Adipocyte (in vitro differentiated cells): ENCODE measurements at places on chromosomes 4 and X.
A peak's percentile ranks its signal among the peaks of the same experiment; 100 is the strongest.

GRCh38 chrX:39361736-39362135 lies 560.5 kb downstream of the MID1IP1 start:
- no peak for DNase-seq

GRCh38 chrX:38891641-38892413 lies 90.6 kb downstream of the MID1IP1 start:
- peak; percentile 6 for DNase-seq

DNA sequence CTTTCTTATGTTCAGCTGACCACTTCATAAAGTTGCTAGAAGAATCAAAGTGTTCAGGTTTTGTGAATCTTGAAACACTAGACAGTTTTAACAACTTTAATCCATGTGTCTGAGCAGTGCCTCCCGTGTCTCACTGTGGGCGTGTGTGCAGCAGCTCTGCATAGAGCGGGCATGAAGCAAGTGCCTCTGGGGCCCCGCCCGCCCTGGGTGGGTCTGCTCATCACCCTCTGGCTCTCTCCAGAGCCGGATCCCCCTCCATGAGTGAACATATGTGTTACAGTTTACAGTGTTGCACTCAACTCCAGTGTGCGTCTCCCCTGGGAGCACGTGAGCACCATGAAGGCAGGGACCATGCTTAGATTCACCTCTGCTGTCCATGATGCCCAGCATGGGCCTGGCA lies 37.6 kb upstream of the CRMP1 start:
- no peak for DNase-seq

- no peak for DNase-seq
Measured at GRCh38 chrX:118718737-118719136, 8.7 kb upstream of the IL13RA1 start.

DNA sequence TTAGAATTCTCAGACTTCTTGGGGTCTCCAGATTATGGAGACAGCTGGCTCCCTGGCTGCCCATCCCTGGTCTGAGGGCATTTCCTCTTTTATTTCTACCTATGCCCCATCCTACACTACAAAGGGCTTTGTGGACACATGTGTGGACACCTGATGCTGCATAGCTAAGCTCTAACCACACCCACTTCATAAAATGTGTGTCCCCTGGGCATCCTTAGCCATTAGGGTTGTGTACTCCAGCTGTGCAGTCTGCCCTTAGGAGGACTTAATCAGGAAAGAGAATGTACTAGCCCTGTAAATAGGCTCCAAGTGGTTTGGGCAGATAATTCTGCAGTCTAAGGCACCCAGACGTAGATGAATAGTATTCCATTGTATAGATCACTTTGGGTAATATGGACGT lies 47.0 kb downstream of the COQ2 start:
- no peak for DNase-seq

DNA sequence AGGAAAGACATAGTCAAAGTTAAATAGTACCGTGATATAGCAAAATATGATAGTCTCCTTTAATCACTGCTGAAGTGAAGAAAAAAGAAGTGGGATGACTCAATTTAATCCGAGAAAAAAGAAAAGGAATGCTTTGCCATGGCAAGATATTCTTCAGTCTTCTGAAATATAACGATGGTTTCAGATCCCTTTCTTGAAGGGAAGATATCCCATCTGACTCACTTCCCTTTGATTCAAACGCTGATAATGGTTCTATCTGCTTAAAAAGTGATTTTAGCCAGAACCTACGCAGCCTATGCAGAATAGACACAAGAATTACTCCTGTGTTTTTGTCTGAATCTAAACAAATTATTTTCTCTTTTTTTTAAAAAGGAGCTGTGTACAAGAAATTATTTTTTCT lies 68.1 kb upstream of the FTHL17 start:
- DNase-seq: no peak

GRCh38 chr4:80145739-80146138 lies 51.6 kb upstream of the PRDM8 start:
- no peak for DNase-seq

- no peak for DNase-seq
Measured at GRCh38 chr4:21543514-21543913, 405.1 kb downstream of the KCNIP4 start.

GRCh38 chr4:140719686-140720085 lies 36.5 kb downstream of the TBC1D9 start:
- no peak for DNase-seq

GRCh38 chr4:174808836-174809235 lies 20.2 kb downstream of the GLRA3 start:
- DNase-seq: no peak

DNA sequence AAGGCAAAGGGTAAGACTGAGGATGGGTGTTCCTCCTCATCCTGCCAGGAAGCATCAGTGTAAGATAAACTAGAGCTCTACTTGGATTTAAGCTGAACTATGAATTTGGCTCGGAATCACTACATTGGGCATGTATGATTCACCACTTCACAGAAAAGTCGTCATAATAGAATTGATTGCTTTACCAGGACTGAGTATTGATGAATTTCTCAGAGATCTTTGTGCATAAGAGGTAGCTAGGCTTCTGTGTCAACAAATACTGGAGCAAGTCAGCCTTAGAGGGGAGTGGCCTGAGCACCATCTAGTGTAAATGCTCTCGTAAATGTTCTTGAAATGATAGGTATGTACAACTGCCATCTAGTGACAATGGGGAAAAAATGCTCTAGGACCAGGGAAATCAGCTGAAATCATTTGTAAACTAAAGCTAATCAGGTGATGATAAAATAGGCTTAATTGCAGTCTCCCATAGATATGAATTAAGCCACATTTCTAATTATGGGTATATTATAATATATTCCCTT lies 309.5 kb upstream of the FMR1 start:
- no peak for DNase-seq

- peak; percentile 38 for DNase-seq
Measured at GRCh38 chr4:19675172-19675811, 576.4 kb upstream of the SLIT2 start.

- no peak for DNase-seq
Measured at GRCh38 chr4:96916711-96917110, 1076.8 kb downstream of the PDHA2 start.

GRCh38 chr4:170088716-170089115 lies 1.0 kb downstream of the AADAT start:
- DNase-seq: no peak

- no peak for DNase-seq
Measured at GRCh38 chr4:40688446-40689095, 58.9 kb upstream of the RBM47 start.

GRCh38 chrX:20515841-20516461 lies 249.2 kb upstream of the RPS6KA3 start:
- peak; percentile 63 for DNase-seq

GRCh38 chr4:71029504-71029903 lies 36.1 kb downstream of the DCK start:
- DNase-seq: no peak

- DNase-seq: no peak
Measured at GRCh38 chr4:82886147-82886942, 4.6 kb downstream of the SEC31A start.

DNA sequence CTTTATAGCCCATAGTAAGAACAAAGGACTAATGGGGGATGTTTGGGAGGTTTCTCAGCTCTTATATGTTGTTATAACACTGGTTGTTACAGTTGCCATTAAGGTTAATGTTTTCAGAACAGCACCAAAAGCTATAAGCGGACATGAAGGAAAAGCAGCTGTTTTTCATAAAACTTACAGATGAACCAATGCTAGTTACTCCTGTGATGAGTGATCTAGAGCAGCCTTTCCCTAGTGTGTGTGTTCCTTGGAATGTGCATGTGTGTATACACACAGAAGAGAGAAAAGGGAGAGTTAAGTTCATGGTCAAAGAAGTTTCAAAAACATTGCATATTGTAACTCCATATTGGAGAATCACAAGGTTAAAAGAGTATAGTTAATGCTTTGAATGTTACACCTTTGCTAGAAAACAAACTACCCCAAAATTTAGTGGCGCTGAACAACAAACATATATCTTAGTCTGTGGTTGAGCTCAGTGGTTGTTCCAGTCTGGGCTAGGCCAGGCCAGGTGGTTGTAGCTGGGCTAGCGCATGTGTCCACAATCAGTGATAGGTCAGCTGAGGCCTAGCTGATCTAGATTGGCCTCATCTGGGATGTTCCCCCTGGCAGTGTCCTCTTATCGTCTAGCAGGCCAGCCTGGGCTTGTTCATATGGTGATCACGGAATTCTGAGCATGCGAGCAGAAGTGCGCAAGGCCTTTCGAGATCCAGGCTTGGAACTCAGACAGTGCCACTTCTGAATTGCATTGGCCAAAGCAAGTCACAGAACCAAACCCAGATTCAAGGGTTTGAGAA lies 151.0 kb downstream of the NHS start:
- DNase-seq: peak; percentile 52

GRCh38 chr4:152707632-152708031 lies 27.8 kb upstream of the TMEM154 start:
- no peak for DNase-seq

DNA sequence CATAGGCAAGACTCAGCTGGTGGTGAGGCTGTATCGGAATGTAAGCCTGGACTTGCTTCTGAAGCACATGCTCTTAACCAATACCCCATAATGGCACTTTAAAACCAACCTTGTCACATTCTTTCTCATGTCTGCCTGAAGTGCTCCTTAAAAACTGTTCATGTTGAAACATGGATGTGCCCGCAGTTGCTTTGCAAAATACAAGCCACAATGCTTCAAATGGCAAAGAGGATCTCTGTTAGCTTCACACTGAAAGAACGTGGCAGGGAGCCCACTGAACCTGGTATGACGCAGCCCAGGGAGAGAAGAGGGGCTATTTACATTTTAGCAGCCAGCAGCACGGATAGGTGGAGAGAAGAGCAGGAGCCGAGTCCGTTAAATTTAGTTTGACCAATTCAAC lies 29.3 kb downstream of the SOD3 start:
- DNase-seq: no peak

- DNase-seq: peak; percentile 61
Measured at GRCh38 chr4:52173470-52174045, 122.5 kb downstream of the SPATA18 start.

DNA sequence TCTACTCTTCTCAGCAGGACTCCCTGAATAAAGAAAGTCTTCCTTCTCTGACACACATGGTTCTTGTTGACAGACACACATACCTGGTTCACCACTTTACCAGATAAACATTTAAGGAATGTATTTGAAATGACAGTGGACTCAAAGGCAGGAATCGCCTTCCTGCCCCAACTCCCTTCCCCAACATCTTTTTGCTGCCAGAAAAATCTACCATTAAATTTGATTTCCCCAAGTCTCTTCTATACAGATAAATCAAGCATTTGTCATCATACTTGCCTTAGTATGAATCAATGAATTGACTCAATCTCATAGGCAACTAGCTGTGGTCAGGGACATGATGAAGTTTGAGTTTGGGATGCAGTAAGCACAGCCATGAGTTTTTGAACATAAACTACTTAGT lies 23.3 kb upstream of the ANXA5 start:
- DNase-seq: no peak

- DNase-seq: no peak
Measured at GRCh38 chrX:32397562-32398216, 813.7 kb downstream of the DMD start.

GRCh38 chrX:64151911-64152310 lies 53.6 kb downstream of the AMER1 start:
- DNase-seq: no peak

GRCh38 chr4:56086561-56086960 lies 137.8 kb downstream of the CEP135 start:
- no peak for DNase-seq

DNA sequence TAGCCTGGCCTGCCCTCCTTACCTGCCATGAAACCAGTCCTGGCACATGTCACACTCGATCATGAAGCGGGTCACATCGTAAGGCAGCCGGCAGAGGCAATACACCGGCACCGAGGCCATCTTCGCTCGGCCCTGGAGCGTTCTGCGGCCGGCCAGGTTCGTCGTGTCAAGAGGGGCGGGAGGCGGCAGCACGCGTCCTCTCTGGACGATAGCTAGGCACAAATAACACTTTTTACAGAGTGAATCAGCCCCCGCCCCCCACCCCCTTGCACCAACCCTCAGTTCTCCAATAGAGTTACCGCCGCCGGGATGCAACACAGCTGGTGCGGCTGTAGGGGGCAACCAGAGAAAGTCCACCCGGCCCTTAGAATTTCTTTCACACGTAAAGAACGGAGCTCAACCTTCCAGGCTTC lies 1.7 kb downstream of the PHF8 start:
- peak; percentile 79 for DNase-seq

GRCh38 chrX:66677430-66677829 lies 38.6 kb upstream of the EDA2R start:
- DNase-seq: peak; percentile 10

DNA sequence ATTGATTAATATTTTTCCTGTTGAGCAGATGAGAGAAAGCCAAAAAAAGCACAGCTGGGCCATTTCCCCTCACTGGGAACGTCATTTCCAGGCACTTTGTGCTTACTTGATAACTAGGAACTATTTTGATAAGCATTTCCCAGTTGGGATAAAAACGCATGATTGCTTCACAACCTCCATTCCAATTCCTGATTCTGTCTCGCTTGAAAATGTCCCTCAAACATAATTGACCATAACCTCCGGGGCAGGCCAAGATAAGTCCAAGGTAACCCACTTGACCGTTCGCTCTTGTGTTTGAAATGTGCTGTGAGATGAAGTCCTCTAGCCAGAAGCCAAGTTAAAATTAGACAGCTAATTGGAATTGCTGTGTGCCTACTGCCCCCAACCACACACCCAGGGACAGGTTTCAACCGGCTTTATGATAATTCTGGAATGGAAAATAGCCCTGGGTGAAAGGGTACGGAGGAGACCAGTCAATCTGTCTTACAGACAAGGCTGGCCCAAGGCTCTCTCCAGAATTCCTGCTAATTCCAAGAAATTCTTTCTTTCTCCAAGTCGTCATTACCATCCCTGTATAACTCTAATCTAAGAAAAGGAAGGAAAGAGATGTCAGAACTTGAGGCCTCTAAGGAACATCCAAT lies 137.1 kb downstream of the MID1 start:
- no peak for DNase-seq

- no peak for DNase-seq
Measured at GRCh38 chr4:45865781-45866180, 258.1 kb downstream of the GABRG1 start.
